Mesendoderm (in vitro differentiated cells): ENCODE measurements at places on chromosomes 1 and 21.
A peak's percentile ranks its signal among the peaks of the same experiment; 100 is the strongest.

- peak; percentile 89 for DNase-seq
Measured at GRCh38 chr1:159005676-159006075, 4.0 kb upstream of the IFI16 start.

DNA sequence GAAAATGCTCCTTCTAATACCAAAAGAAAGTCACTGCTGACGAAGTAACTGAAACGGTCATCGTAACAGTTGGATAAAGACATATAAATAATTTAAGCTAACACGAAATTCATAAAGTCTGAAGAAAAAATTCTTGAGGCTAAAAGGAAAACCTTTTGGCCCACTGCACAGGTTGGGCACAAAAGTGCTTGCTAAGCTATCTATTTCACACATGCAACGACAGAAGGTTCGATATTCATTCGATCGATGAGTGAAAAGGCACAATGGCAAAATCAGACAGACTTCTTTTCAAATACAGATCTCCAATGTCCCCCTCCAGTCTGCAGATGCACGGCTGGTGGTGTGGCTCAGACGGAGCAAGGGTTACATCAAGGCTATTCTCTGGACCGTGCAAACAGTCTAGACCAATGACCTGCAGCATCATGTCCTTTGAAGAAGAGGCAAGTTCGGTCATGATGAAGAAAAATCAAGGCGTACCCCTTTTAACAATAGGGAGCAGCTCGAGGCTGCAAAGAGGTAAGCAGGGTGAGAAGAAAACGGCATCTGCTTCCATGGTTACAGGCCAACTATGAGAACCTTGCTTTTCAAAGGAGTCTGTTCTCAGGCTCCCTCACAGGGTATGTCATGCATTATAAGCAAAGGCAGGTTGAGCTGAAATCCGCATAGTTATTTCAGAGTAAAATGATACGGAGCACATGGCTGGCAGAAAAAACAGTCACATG lies 579.6 kb downstream of the USP25 start:
- DNase-seq, result peak; percentile 38

GRCh38 chr1:101816262-101816661 lies 180.5 kb downstream of the OLFM3 start:
- DNase-seq, result no peak

- no peak for DNase-seq
Measured at GRCh38 chr1:19743180-19743579, 56.5 kb downstream of the TMCO4 start.

- DNase-seq, result no peak
Measured at GRCh38 chr21:28142697-28143096, 850.0 kb downstream of the LTN1 start.
